Activated T-helper 1 cell treated with anti-CD3 and anti-CD28 coated beads, Interleukin-2, amount 50 U/mL, for 16 hours (primary cell): ENCODE measurements at places on chromosomes 16 and 17.

GRCh38 chr16:15704545-15704987 is 54.5 kb downstream of the NDE1 start:
- DNase-seq, result peak; percentile 55

GRCh38 chr16:19874851-19875546 is 9.6 kb downstream of the GPRC5B start:
- DNase-seq, result no peak

DNA sequence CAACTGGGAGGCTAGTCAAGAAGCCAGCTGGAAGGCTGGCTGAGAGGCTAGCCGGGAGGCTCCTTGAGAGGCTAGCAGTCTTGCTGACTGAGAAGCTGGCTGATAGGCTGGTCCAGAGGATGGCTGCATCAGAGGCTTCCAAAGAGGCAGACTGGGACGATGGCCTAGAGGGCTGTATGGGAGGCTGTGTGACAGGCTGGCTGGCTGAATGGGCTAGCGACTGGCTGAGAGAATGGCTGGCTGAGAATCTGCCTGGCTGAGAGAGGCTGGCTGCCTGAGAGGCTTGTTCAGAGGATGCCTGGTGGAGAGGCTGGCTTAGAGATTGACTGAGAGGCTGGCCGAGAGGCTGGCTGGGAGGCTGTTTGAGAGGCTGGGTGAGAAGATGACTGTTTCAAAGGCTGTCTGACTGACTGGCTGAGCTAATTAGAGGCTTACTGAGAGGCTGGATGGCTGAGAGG is 34.8 kb upstream of the ACSM2B start:
- no peak for DNase-seq

- DNase-seq, result no peak
Measured at GRCh38 chr16:78155791-78156345, 56.4 kb downstream of the WWOX start.

- DNase-seq, result no peak
Measured at GRCh38 chr16:88976366-88977017, 515 bp downstream of the CBFA2T3 start.

DNA sequence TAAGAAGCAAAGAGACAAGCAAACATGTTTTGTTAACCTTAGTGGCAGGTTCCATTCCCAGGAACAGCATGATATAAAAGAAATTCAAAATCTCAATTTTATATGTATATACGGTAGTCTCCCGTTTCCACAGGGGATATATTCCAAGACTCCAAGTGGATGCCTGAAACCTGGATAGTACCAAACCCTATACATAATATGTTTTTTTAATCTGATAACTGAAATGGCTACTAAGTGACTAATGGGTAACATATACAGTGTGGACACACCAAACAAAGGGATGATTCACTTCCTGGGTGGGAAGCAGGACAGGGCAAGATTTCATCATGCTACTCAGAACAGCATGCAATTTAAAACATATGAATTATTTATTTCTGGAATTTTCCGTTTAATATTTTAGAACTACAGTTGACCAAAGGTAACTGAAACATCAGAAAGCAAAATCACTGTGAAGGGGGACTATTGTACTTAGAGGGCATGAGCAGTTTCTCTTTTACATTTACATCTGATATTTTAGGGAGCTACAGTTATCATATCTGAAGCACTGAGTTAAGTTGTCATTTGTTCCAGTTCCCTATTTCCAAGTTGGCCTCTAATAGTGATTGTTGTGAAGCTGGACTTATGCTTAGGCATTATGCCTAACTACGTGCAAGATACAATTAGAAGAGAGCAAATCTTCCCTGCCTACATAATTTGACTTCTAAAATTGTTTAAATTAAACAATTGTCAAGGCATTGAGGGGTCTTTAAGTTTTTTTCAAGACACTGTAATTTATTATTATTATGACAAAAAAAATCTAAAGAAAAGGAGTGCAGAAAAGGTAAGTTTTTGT is 34.1 kb upstream of the ABCA6 start:
- no peak for DNase-seq

DNA sequence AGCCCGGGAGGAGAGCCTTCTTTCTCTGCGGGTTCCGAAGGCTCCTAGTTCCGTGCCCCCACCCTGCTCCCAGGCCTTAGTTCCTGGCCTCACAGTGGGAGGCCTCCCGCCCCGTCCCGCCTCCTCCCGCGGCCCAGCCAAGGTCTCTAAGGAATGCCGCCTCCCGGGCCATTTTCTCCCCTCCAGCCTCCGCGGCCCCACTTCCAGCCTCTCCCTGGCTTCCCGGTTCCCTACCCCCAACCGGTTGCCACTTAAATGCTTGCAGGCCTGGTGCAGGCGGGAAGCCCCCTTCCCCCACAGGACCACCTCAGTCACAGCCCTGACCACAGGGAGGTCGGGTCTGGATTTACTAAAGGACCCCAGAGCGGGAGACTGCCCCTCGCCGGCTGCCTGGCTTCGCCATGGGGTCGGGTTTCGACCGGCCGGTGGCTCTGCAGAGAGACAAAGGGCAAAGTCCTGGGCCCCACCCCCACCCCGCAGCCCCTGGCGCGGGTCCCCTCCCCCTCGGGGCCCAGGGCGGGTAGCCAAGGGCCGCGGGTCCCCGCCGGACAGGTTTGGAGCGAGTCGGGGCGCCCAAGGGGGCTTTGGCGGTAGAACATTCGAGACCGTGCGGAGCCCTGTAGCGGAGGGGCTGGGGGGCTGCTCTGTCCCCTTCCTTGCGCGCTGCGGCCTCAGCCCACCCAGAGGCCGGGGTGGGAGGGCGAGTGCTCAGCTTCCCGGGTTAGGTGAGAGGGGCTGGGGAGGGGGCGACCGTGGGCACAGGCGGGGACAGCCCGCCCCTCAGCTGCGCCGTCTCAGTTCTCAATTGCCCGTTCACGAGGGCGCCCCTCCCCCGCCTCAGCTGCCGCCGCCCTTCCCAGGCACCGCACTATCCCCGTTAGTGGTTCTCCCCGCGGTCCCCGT is 16.4 kb downstream of the IGF2BP1 start:
- no peak for DNase-seq

DNA sequence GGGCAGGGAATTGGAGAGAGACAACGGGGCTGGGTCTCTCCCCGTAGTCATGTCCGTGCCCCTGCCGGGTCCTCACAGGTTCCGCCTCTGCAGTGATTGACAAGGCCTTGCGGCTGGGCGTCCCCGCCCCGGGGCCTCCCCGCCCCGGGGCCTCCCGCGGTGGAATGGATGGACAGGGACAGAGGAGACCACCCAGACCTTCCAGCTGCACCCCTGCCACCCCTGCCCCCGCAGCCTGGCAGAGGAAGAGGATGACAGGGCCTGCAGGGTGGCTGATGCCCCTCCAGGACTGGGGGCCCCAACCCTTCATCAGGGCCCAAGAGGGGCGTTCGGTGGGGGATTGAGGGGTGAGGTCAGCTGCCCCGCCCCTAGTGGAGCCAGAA is 216.4 kb upstream of the CIBAR2 start:
- DNase-seq, result no peak

GRCh38 chr17:82816358-82816757 is 23.5 kb downstream of the ZNF750 start:
- DNase-seq, result no peak

DNA sequence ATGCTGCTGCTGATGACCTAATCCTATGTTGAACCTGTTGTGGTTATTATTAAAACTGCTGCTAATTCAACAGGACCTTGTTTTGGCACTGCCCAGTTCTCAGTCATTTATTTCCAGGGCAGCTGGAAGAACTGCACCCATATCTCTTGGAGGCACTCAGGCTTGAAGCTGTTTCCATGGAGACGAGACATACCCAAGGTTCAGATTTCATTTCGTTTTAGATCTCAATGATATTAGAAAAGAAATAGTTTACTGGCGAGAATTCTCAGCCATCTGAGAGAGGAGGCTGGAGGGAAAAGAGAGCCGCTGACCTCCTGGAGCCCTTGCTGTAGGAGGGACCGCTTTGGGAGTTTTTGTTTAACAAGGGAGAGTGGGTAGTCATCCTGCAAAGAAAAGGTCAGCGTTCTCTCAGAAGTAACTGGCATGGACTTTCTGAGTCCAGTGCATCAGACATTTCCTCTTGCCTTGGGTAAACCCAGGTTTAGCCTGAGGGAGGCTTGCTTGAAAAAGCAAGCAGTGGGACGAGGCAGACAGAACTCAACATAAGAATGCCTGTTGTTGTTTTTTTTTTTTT is 75.4 kb downstream of the YPEL2 start:
- DNase-seq, result no peak
